ENCODE measurements at places on chromosomes 5 and 9.

- no peak for DNase-seq
Observed at GRCh38 chr5:106601620-106602019, 1069.1 kb downstream of the EFNA5 start.

DNA sequence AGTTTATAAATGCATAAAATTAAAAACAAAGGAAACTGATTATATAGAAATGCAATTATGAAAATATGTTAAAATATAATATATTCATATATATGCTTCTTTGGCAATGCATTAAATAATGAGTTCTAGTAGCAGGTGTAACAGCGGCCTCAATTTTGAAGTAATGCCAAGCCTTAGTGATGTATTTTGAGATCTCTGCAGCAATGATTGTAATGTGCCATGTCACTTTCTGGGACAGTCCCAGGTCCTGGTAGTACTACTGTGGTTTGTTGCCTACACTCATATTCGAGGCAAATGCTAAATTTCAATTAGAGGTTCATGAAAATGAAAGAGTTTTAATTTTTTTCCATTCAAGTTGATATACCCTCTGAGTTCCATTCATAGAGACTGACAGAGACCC lies 75.8 kb upstream of the ORM1 start:
- no peak for DNase-seq

- DNase-seq: no peak
Observed at GRCh38 chr9:134340475-134341160, 14.4 kb downstream of the RXRA start.

DNA sequence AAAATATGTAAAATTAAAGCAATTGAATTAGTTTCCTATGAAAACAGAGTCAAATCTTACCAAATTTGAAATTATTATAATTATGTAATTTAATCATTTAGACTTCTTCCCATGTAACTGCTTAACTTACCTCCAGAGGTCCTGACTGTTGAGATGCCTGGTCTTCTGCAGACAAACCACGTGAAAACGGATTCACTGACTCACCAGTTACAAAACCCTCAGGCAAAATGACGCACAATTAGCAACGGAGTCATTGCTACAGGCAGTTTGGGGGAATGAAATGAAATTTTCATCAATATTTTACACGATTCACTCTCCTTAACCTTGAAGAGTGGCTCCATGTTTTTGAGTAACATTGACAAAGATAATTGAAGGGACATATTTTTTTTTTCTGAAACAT lies 460.8 kb downstream of the MTRR start:
- DNase-seq: no peak

- no peak for DNase-seq
Observed at GRCh38 chr5:169036079-169036805, 264.7 kb downstream of the SLIT3 start.

GRCh38 chr5:137217599-137218200 lies 281.4 kb downstream of the SPOCK1 start:
- DNase-seq: no peak

DNA sequence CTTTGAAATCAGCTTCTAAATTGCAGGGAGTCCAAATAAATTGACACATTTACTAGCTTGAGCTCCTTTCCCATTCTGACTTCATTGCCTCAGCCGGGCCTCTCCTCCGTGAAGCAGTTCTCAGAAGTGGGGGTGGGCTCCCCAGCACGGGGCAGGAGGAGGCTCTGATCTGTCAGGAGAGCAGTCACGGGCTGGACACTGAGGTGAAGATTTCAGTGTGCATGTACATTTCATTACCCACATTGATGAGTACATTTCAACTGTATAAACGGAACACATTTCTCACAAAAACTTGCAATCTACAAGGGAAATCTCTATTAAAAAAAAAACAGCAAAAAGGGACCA lies 195.9 kb downstream of the SEMA6A start:
- no peak for DNase-seq

Measured in SK-N-MC (cell line).